Stimulated activated CD8-positive, alpha-beta memory T cell treated with anti-CD3 and anti-CD28 coated beads, Interleukin-4, amount 100 ng/mL, for 1 hour (primary cell): ENCODE measurements at places on chromosomes 3 and 15.

DNA sequence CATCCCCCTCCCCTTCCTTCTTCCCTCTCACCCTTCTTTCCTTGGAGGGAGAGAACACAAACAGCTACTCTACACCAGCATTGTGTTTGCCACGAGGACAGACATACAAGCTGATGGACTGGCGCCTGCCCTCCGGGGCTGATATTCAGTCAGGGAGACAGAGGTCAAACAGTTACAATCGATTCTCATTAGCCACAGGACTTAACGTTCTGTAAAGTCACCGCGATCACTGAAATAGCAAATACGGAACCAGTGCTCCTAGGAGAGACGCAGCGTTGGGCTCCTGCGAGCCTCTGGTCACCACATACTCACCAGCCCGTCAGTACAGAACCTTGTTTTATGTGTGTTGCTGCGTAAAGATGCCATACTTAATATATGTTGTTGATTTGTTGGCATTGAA lies 108.8 kb downstream of the LRRK1 start:
- DNase-seq: no peak

DNA sequence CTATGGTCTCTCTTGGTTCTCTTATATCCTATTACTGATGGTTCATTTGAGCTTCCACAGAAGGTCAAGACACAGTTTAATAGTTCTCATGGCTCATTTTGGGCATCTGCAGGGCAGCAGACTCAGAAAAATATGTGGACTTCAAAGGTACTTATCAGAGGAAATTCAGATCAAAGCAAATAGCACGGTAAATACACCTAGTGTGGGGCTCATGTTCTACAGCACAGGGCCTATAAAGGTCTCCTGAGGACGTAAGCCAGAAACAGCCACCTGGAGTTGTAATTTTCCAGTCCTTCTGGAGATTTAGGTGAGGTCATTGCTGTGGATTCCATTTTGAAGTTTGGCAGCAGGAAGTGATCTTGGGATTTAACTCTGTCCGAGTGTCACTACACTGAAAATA lies 134.5 kb upstream of the SGO1 start:
- no peak for DNase-seq

DNA sequence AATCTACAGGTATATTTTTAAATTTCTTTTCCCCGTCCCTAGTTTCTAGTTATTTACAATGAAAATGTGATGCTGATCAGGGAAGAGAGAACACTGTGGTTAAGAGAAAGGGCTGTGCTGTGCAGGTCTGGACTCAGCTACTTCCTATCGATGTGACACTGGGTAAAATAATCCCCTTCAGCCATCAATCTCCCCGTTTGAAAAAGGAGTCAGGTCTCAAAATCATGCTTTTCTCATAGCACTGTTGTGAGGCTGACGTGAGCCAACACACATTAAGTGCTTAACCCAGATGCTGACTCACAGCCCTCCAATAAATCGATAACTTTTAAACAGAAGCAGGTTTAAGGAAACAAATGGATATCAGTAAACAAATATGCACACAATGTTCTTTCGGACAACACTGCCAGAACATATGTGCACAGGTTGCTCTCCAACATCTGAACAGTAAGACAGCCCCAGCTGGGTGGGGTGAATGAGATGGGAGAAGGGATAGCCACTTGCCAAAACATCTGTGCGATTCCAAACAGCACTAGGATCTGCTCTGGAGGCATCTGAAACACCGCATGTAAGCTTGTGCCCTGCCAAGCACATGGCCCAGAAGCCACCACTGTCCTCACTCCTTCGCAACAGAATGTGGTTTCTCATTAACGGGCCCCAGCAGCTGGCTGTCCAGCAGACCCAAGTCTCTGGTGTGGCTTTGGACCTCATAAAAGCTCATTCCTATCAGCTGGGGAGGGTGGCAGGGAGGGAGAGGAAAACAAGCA lies 143.2 kb upstream of the PRICKLE2 start:
- no peak for DNase-seq

GRCh38 chr3:137987723-137988122 lies 22.2 kb upstream of the CLDN18 start:
- DNase-seq: no peak
